MCF 10A (cell line): ENCODE measurements at places on chromosomes 11 and 22.
A peak's percentile ranks its signal among the peaks of the same experiment; 100 is the strongest.

DNA sequence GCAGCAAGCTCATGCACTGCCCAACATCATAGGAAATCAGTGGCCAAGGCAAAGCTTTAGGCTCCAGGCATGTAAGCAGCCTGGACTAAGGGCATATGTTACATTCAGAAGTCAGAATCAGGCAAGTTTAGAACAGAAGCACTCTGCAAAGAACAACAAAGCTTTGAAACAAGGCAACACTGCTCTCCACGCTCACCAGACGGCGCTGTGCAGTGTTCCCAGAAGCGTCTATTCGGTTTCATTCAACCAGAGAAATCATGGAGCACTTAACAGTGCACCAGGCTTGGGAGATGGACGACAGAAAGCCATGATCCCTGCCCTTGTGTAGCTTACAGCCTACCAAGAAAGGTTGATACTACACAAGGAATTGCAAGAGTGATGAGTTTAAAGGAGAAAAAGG lies 555.8 kb downstream of the BUD13 start:
- peak; percentile 22 for DNase-seq

GRCh38 chr22:47715866-47716578 lies 953.6 kb downstream of the TBC1D22A start:
- DNase-seq: no peak

DNA sequence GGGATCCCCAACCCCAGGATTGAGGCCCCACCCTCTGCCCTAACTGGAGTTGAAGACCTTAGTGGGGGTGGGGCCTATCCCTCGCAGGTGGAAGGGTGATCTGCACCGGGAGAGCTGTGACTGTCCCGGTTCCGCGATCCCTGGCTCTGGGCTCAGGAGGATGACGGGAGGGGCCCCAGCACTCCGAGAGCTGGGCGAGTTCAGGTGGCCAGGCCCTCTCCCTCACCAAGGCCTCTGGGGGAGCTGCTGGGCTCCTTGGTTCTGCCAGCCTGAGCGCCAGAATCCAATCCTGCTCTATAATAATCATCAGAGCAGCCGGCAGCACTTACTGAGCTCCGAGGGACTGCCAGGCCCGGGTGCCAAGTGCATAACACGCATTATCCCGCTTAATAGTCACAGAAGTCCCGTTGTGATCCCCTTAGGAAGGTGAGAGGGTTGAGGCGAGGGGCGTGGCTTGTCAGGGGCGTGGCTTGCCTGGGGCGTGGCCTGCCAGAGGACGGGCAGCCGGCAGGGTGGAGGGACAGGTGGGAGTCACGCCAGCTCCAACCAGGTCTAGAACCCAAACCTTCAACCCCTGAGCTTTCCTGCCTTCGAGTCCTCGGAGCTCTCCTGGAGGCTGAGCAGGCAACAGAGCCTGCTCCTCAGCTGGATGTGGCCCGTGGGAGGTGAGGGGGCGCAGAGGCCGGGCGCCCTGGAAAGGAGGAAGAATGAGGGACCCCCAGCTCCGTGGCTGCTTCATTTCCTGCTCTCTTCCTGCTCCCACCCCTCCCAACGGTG lies 7.3 kb upstream of the SYT7 start:
- peak; percentile 50 for DNase-seq

DNA sequence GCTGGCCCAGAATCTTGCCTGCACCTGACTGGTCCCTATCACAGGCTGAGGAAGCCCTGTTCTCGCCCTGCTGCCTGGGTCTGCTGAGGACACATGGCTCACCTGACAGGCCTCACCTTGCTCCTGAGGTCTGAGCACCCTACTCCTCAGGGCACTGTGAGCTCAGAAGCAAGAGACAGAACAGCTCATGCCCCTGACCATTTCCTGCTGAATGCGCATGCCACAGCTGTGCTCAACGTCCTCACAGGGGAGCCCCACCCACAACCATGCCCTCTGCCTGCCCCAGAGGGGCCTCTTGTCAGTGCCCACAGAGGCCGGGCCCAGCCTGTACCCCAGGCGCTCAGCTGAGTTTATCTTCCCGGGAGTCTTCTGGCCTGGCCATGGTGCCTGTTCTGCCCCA lies 2.8 kb upstream of the TSPO start:
- DNase-seq: no peak

DNA sequence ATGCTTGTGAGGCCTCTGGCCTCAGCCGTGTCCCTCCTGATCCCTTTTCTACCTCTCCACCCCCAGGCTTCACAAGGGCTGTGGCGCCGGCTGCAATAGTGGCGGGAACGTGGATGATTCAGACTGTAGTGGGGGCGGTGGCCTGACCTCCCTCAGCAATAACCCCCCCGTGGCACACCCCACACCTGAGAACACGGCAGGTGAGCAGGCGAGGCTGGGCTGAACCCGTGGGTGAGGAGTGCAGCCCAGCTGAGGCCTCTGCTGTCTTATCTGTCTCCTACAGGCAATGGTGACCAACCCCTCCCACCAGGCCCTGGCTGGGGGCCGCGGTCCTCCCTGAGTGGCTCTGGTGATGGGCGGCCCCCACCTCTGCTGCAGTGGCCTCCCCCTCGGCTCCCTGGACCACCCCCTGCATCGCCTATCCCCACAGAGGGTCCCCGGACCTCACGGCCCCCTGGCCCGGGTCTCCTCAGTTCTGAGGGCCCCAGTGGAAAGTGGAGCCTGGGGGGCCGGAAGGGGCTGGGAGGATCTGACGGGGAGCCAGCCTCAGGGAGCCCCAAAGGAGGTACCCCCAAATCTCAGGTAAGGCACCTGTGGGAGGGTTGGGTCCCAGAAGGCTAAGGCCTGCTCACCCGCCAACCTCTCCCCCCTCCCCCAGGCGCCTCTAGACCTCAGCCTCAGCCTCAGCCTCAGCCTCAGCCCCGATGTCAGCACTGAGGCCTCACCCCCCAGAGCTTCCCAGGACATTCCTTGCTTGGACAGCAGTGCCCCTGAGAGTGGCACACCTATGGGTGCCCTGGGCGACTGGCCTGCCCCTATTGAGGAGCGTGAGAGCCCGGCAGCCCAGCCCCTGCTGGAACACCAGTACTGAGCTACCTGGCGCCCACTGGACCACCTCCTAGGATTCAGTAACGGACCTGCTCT lies 1.5 kb upstream of the SIPA1 start:
- no peak for DNase-seq

- DNase-seq: no peak
These were observed 5.9 kb upstream of the MRGPRF start for GRCh38 chr11:69018924-69019323.
